CD4-positive, alpha-beta T cell treated with Interferon alpha-2 for 1 hour (primary cell): ENCODE measurements at places on chromosomes 7 and 10.

DNA sequence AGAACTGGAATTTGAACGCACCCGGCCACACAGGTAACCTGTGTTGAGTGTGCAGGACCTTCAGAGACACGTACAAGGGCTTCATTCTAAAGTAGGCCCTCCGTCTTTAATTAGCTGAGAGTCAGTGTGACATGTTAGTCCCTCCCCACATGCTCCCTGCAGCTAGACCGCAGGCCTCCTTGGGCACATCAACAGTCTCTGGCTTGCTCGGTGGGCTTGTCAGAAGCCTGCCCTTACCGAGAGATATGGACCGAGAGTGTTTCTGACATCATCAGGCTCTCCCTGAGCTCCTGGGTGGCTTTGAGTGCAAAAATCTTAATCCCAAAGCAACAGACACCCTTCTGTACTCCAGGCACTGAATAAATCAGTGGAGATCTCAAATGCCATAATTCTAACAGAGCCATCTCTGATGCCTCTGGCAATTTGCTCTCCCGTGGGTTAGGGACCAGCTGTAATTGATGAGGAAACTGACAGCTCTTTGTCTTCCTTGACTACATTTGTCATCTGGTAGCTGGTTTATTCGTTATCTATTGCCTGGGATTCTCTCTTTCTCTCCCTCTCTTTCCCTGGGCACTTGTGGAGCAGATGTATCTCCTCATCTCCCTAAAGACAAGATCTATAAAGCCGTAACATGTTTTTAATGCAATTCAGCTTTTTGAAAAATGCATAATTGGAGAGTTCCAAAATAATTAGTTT, 850.6 kb downstream of the TYW1 start:
- no peak for DNase-seq

DNA sequence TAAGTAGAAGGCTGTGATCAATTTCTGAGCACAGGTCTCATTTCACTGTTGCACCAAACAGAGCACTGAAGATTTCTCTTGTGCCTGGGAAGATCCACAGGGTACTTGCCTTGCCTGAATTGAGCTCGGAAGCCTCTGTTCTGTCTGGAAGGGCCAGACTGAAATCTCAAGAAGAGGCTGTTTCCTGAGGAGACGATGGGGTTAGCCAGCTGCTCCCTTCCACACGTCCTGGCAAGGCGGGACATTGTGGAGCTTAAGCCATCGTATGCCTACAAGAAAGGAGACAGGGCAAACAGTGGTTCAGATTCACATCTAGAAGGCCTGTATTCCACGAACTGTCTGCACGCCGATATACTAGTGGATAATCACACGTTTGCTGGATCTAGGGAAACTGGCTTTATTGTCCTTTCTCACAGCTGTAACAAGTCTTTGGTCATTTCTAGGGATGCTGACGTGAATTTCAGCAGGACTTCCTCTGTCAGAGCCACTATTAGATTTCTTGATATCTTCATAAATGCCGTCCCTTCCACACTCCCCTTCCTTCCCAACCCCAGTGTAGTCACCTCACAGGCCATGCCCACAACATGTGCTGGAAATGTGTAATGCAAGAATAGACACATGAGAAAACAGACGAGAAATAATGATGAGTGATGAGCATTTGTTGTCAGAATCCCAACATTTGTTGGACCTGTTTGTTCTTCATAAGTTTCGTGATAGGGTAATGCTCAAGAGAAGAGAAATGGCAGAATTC, 137.2 kb upstream of the RSU1 start:
- DNase-seq = no peak

GRCh38 chr10:61589547-61590243, 73.0 kb upstream of the CABCOCO1 start:
- DNase-seq = no peak

DNA sequence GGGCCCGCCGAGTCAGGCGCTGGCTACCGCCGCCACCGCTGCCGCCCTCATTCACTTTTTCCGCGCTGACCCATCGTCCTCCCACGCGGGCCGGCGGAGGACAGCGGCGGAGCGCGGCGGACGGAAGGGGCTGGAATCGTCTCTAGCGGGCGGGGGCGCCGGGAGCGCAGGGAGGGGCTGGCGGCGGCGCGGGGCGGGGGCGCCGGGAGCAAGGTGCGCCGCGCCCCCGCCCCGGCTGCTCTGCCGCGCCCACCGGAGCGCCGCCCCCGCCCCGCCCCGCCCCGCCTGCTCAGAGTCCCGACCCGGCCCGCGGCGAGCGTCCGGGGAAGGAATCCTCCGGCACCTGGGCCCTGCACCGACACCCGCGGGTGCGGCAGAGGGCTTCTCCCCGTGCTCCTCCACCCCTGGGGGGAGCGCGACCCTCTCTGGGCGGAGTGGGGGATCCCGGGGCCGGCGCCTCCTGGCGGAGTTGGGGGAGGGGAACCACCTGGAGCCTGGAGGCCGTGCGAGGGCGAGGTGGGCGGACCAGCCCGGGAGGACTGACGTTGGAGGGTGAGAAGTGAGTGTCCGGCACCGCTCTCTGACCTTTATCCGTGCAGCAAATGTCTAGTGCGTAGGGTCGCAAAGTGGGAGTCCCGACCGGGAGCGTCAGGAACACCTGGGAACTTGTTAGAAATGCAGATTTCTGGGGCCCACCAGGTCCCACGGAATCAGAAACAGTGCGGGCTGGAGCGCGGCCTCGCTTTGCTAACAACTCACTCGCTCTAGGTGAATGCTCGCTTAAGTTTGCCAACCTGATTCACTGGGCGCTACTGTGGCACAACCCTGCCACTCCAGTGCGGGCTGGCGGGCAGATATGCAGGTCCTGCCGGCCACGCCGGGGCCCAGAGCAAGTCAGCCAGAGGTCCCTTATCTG, at the start of gene COBL:
Gene COBL (minus strand): TSS at position 144 of the 916 bp plus-strand sequence. CDS start 176 bp downstream, outside the sequence.
- DNase-seq = no peak

DNA sequence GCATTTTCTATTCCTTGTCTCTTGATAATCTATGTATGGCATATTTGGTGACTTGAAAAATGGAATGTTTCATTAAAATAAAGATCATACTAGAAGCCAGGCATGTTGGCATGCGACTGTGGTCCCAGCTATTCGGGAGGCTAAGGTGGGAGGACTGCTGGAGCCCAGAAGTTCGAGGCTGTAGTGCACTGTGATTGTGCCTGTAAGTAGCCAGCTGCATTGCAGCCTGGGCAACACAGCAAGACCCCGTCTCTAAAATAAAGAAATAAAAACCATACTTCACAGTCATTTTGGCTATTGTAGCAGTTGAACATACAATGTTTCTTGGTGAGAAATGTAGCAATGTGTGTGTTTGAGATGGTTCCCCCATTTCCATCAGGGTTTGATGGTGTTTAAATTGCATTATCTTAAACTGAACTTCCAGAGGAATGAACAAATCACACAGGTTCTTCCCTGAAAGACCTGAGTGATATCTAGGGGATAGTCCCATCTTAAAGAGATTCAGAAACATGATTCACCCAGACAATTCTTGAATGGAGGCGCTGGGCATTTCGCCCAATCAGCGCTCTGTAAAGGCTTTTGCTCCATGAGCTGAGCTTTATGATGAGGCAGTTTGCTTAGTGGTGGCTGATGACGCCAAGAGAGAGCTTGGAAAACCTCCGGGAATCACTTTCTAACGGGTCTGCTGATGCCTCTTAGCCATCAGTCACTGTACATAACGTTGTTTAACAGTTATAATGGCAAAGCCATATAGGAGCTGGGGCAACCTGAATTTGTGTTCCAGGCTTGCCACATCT, 19.4 kb upstream of the BTBD16 start:
- DNase-seq = no peak

DNA sequence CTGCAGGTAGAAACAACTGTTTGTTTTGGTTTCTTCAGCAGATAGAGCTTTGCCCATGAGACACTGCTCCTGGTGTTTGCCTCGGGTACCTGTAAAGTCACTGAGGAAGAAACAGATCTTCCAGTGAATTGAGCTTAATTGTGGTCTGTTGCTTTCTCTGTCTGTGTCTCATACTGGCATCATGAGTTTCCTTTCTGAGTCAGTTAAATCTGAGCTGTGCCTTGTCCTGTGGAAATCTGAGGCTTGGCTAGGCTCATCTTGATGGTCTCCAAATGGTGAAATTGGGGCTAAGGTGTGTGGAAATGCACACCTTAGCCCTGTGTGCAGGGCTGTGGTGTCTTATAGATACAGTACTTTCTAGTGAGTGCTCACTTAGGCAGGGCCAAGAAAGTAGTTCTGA, 67.4 kb downstream of the GBF1 start:
- no peak for DNase-seq

GRCh38 chr10:60973086-60973485, 29.1 kb upstream of the RHOBTB1 start:
- no peak for DNase-seq

DNA sequence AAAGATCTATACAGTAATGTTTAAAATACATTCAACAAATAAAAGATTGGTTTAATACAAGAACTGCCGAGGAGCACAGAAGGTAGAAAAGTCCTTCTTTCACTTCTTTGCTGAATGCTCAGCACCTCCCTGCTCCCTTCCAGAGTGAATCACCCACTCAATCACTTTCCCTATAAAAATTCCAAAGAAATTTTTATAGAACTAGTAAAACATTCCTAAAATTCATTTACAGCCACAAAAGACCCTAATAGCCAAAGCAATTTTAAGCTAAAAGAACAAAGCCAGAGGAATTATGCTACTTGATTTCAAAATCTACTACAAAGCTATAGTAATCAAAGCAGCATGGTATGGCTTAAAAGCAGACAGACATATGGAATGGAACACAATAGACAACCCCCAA, 320.9 kb downstream of the PCLO start:
- DNase-seq = no peak

DNA sequence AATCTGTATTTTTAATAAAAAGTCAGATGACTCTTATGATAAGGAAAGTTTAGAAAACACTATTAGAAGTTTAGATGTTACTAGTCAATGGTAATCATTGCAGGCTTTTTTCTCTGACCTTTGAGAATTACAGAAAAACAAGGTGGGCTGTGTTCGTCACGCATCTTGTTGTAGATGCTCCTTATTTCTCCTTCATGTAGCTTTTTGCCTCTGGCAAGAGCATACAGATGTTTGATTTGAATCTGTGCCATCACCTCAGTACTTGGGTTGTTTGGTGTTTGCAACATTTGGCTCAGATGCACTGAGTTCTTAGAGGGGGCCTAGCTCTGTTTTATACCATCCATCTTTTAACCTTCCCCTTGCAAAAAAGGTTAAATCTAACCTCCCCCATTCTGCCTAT, 11.5 kb downstream of the TAS2R16 start:
- DNase-seq = no peak

DNA sequence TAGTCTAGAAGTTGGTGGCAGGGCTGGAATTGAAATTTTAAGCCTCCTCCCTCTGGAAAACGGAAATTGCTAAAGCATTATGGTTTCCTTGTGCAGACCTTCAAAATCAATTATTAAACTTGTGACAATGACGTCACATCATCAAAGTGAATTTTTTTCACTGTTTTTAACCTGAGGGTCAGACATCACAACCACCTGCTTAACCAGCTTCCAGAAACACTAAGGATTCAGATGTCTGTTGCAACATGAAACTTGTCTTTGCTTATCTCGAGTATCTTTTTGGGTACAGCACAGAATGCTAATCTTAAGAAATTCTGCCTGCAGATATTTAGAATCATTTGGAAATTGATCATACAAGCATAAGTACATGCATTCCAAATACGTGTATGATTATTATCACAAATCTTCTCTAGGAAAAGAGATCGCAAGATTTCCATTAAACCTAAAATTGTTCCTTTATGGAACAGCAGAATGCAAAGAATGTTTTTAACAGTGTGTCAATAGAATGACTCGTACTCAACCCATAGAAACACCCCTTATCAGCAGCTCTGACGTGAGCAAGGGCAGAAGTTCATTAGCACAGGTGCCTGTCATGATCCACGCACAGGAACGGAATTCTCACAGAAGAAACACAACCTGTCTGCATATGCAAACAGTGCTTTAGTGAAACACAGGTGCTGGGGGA, 4.1 kb upstream of the GTPBP4 start:
- DNase-seq = no peak
